ENCODE measurements at places on chromosomes 5 and 9.

- no peak for DNase-seq
Measured at GRCh38 chr9:114015607-114016006, 62.5 kb downstream of the AMBP start.

DNA sequence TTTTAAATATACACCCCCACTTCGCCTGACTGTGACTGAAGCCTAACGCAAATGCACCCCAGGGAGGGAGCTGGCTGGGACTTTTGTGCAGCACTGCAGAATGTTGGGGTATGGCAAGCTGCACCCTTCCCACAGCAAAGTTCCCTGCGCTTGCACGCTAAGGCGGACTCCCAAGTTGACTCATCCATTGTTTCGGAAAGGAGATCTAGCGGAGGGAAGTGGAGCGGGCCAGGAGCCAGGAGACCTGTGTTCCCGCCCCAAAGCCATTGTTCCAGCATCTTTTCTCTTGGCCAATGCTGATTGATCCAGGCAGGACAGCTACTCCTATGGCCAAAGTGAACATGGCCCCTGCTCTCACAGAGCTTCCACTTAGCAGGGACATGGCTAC, 202.9 kb downstream of the AOPEP start:
- DNase-seq: no peak

DNA sequence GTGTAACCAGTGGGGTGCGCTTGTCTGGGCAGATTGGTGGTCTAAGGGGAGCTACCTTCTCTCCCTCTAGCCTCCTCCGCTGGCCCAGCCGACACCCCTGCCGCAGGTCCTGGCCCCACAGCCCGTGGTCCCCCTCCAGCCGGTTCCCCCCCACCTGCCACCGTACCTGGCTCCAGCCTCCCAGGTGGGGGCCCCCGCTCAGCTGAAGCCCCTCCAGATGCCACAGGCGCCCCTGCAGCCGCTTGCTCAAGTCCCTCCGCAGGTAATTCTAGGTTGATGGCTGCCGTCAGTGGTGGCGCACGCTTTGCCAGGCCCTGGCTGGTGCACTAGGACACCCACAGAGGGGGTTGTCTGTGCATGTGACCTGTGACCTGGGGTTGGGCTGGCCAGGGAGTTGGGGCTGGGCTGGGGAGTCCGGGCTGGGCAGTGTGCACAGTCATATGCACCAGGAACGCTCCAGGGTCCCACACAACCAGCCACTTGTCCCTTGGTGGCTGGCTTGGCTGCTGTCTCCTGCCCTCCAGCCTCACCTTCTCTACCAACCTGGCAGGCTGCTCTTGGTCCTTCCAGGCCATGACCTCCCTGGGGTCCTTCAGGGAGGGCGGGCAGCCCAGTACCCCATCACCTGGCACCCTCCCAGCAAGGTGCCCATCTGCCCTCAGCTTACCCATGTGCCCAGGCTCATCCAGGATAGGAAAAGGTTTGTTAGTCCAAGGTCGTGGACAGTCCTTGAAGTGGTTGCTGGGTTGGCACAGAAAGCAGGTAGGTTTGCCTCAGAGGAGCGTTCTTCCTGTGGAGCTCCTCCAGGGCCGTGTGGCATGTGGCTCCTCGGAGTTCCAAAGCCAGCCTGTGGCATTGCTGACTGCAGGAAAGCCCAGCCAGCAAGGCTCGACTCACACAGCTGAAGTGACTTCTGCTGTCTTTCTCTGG, 73.2 kb downstream of the WNK2 start:
- DNase-seq: no peak

DNA sequence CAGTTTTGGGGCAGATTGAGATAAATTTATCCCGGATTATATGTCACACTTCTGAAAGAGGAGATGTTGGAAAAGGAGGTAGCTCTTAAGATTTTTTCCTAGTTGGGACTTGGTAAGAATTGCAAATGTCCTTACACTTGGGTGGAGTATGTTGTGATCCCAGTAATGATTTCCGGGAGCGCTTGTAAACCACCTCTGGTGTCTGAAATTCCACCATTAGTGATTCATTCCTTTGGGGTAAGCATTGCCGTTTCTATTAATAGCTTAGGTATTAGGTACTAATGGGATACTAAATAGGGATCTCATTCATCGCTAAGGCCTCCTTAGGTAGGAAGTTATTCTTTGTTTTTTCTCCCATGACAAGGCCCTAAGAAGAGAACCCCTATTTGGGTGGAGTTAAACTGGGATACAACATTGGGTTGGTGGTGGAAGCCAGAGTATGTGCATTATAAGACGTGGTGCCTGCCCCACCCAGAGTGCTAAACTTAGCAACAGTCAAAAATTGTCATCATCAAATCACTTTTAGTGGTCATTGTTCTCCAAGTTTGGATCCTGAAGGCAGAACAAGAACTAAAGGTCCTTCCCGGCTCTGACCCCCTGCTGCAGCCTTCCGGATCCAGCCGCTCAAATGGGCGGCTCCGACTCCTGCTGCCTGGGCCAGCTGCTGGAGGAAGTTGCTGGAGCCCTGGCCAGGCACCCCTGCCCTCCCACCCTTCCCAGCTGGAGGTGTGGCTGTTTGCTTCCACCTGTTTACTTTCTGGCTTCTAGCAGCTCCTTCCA, 31.7 kb upstream of the DAB2IP start:
- DNase-seq: no peak

DNA sequence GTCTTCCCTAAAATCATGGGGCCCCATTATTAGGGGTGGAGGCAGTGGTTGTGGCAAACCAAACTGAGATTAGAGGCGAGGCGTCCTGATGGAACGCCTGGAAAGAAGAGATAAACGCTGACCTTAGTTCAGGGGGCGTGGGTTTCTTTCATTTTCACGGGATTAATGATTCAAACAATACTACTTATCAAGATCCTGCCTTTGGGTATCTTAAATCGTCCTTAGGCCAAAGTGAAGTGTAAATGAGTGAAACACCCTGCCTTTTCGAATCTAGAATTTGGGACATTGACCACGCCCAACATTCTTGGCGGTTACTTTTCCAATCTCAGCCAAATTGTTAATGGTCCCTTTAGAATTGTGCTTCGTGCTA, 1.0 kb upstream of the UBTD2 start:
- DNase-seq: no peak

GRCh38 chr5:104628911-104629310, 1066.3 kb upstream of the NUDT12 start:
- DNase-seq: no peak

GRCh38 chr9:103068753-103069152, 73.6 kb downstream of the CYLC2 start:
- no peak for DNase-seq

DNA sequence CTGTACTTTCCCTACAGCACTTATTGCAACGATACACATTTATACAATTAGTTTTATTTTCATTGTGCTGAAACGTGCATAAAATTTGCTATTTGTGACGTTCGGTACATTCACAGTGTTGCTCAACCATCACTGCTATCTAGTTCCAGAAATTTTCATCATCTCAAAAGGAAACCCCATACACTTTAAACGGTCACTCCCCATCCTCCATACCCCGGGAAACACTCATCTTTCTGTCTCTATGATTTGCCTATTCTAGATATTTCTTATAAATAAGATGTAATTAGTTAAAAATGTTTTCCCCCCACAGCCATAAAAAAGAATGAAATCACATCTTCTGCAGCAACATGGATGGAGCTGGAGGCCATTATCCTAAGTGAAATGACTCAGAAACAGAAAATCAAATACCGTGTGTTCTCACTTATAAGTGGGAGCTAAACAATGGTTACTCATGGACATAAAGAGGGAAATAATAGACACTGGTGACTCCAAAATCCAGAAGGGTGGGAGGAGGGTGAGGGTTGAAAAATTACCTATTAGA, 40.2 kb upstream of the TEX48 start:
- DNase-seq: no peak

DNA sequence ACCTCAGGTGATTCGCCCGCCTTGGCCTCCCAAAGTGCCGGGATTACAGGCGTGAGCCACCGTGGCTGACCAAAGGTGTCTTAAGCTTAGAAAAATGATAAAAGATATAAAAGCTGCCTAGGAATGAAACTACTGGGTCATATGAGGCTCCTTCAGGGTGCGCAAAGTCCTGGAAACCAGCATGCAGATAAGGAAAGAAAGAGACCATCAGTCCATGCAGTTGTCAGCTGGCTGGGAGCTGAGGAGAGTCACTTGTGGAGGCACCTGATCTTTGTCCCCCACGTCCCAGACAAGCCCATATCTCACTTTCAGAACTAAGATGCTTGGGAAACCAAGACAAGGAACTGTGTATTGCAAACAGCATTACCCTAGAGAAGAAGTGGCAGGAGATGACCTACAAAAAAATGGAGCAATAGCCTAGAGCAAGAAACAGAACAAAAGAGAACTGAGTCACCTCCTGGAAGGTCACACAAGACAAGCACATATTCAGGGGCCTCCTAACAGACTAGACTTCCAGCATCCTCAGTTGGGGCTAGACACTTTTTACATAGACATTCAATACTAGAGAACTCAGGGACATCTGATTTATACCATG, 2.8 kb upstream of the CCDC125 start:
- no peak for DNase-seq

DNA sequence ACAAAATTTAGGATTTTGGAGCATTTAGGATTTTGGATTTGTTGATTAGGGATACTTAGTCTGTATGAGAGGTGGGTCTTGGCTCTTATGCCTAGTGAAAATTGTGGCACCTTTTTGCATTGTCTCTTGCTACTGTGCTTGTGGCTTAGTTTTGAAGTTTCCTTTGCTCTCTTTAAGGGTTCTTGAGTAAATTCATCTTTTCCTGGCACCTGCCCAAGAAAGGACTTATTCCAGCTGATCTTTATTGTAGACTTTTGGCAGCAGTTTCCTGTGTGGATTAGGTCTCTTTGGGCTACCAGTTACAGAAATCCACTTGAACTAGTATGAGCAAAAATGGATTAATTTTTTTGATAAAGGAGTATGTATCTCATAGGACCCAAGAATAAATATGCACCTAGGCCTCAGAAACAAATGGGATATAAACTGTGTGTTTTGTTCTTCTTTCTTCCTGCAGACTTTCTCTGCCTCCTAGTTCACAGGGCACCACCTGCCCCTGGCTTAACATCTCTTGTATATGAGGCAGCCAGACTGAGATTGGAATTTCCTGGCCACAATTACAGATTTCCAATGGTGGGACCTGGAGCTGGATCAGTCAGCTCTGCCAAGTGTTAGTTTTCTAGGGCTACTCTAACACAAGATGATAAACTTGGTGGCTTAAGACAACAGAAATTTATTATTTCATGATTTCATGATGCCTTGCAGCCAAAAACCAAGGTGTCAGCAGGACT, 44.6 kb downstream of the FOCAD start:
- DNase-seq: no peak

DNA sequence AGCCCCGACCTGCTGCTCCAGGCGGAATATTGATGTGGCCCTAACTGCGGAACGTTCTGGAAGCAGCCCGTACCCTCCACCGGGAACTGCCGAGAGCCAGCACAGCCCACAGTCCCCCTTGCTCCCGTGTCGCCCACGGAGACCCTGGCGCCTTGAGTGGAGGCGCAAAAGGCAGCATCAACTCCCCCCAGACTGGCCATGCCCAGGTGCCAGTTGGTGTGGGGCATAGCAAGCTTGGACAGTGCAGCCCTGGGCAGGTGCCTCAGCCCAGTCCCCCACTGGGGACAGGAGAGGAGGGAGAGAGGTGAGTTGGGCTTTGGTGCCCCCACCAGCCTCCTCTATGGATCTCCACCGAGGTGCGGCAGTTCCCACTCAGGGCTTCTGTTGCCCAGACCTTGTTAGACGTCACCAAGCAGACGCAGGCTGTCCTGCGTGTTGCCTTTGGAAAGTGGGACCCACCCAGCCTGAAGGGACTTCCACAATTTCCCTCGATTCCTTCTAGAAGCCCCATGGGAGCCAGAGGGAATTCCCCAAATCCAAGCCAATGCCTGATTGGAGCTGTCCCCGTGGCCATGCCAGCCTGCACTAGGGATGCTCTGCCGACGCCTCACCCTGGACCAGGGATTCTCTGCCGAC, 19.8 kb upstream of the NRARP start:
- no peak for DNase-seq

DNA sequence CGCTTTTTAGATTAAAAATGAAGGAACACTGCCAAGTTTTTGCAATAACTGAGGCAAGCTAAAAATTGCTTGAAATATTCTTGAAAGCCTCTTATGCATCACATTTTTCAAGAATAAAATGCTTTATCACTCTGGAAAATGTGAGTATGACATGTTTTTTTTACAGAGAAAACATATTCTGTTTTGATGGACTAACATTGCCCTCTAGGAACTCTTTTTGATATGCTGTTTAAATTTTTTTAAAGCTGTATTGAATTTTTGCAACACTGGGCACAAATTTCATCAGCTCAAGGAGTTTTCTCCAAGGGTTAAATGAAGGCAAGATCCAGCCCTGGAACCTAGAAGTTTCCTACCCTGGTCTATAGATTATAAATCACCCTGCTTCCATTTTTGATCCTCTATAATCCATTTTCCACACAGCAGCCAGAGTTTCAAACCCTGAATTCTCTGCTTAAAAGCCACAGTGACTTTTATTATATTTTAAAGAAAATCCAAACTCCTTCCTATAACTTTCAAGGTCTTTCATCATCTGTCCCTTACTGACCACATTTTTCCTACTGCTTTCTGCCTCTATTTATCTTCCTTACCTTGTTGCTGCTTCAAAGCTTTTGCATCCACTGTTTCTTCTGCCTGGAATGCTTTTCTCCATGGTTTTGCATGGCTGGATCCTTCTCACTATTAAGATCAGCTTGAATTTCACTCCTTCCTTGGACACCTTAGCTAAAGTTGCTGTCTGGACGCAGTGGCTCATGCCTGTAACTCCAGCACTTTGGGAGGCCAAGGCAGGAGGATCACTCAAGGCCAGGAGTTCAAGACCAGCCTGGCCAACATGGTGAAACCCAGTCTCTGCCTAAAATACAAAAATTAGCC, 60.9 kb downstream of the IL31RA start:
- no peak for DNase-seq

GRCh38 chr9:113509463-113509862, 45.9 kb downstream of the RGS3 start:
- DNase-seq: no peak

DNA sequence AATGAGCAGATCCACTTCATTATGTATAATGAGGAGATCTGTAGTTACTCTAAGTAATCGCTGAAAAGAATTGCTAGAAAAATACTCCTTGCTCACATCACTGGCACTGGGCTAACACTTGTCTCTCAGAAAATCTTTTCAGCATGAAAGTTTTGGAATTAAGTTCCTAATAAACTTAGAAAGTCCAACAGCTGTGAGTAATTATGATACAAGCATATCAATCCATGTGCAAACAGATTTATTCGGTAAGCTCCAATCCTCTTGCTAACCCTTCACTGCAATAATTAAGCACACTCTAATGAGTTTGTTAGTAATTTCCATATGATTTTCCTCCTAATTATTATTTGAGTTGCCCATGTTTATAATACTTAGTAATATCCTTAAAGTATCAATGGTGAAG, 652.6 kb upstream of the WWC1 start:
- no peak for DNase-seq

GRCh38 chr5:6989230-6989629, 276.0 kb downstream of the TENT4A start:
- DNase-seq: no peak

GRCh38 chr5:78574131-78574673, 74.4 kb downstream of the LHFPL2 start:
- DNase-seq: no peak

DNA sequence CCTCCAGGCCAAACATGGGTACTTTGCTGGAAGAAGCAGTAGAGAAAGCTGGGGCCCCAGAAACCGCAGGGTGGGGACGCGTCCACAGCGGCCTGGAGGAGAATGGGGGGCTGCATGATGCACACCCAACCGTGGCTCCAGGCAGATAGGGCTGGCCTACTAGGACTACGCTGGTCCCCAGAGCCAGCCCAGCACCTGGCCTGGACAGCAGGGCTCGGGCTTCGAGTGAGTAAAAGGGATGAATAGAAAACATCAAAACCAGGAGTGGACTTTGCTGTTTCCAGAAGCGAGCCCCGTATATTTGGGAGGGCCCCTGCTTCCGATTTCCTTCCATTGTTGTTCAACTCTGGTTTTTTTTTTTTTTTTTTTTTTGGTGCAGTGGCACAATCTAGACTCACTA, 30.7 kb downstream of the DBH start:
- no peak for DNase-seq

All from stimulated activated CD8-positive, alpha-beta memory T cell treated with anti-CD3 and anti-CD28 coated beads, Interleukin-4, amount 100 ng/mL, for 1 hour (primary cell).